ENCODE measurements at places on chromosomes 3 and 15. TPM values are rescaled to one million over a fixed set of nuclear protein-coding genes. Genes with fewer than 3 reads are reported as not detected.

- no peak for DNase-seq
Measured at GRCh38 chr3:132256989-132257388, 60.2 kb upstream of the ACP3 start.

DNA sequence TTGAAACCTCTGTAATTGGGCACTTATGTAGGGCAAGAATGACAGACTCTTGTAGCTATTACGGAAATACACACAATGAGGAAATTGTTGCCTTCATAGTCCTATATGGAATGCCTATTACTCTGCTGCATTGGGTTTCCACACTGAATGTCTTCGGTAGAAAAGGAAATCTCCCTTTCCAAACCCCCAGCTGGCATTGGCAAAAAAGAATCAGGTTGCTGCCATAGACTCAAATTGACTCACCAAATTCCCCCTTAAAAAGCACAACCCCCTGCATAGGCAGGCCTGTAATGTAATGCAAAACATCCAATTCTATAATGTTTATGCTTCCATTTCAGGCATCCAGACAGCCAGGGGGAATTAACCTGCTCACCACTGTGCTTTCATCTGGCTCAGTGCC, 44.8 kb upstream of the NTRK3 start:
- no peak for DNase-seq

C2CD4A gene
- total RNA-seq, result under 0.01 TPM

SNTN gene
- total RNA-seq, result not detected

SPATA12 gene
- total RNA-seq, result not detected

MRAS gene
- 1.6 TPM for total RNA-seq

DISP2 gene
- under 0.01 TPM for total RNA-seq

DNA sequence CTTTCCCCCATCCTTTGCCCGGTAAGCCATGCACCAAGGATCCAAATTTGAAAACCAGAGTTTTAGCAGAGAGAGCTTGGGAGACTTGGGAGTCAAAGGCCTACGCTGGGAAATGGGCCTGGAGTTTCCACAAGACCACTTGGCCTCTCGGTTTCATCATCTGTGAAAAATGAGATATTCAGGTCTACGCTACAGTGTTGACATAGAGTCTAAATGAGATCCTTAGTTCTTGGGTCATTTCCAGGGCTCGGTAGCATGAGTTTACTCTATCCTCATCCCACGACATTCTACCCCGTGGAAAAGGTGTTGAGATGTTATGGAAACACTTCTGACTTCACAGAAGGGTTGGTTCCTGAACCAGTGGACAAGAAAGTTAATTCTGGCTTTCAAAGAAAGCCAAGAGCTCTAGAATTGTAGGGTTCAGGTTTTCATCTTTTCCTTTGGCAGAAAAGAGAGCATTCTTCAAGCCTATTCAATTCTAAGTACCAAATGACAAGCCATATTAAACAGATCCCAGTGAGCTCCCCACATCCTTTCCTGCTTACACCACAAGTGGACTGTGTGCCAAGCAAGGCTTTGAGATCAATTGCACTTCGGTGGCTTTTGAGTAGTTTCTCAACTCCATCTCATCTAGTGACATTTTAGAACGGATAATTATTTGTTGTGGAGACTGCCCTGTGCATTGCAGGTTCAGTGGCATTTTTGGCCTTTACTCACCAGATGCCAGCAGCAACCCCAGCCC, 219.7 kb downstream of the SLCO3A1 start:
- no peak for DNase-seq

CASR gene
- 0.17 TPM for total RNA-seq

DNA sequence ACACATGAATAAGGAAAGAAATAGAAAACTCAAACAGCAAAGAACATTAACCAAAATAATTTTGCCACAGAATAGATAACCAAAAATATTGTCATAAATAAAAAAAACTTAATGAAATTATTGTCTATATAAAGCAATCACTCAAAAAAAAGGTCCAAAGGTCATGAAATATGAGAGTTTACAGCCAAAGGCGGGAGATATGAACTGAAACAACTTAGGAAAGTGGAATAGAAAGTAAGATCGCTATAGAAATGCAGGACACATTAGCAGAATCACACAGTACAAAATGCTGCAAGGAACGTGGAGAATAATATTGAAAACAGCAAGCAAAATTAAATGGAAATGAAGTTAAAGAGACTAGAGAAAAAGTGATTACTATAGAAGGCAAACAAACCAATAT, 375.0 kb upstream of the ARHGEF26 start:
- no peak for DNase-seq

- DNase-seq, result no peak
Measured at GRCh38 chr3:71784201-71784913, 591 bp downstream of the PROK2 start.

DNA sequence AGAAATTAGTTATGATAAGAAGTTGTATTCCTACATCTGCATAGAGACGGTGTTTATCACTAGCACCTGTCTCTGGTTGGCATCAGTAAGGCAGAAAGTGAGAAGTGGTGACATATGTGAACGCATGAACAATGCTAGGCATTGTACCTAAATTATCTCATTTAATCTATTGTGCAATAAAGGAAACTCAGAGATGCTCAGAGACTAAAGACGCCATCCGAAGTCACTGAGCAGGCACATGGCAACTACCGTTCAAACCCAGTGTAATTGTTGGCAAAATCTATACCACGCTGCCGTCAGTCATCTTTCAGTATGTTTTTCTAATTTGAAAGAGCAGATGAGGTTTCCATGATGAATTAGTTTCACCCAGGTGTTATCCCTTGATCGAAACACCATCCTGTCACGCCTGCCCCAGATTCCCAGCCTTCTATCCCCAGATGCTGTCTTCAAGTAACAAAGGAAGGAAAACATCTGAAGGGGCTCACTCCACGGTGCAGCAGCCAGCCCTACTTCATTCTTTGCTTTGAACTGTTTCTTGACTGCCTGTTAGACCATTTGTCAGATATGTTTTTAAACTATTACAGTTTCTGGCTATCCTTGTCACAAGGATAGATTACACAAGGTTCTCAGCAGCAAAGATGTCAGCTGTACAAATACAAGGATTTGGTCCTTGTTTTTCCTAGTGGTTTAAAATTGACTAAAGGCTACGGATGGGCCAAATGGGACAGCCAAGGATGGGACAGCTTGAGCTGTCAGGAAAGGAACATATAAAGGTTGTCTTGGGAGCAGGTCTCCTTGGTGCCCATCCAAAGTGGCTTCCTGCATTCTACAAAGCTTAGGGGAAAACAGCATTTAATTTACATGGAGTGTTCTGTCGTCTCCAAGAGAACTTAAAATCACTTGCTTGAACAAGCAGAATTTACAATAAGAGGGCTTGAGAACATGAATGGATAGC, 99.1 kb downstream of the TMEM108 start:
- no peak for DNase-seq

- no peak for DNase-seq
Measured at GRCh38 chr15:79179108-79179561, 88.6 kb upstream of the RASGRF1 start.

COL8A1 gene
- total RNA-seq, result 2.2 TPM

DNA sequence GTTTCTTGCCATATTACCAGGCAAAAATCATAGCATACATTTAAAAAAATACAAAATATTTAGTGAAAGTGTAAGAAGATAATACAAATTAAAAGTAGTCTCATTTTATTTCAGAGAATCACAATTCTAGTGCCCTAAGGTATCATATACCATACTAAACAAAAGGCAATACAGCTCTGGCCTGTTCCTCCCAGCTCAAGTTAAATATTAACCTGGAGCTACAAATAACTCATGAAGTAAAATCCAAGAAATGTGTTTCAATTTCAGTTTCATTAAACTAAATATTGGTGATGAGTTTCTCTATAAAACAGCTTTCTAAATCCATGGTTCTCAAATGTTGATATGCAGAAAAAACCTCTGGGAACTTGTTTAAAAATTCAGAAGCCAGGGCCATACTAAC, 67.7 kb downstream of the INO80 start:
- no peak for DNase-seq

GRCh38 chr3:73637042-73637441, 12.3 kb upstream of the PDZRN3 start:
- no peak for DNase-seq

SI gene
- total RNA-seq, result not detected

ZNF662 gene
- 3.9 TPM for total RNA-seq

GRCh38 chr3:53243165-53243564, 12.7 kb downstream of the TKT start:
- DNase-seq, result no peak

All from liver (tissue), 10 donors.